Effector CD4-positive, alpha-beta T cell (primary cell): ENCODE measurements at places on chromosomes 16 and 17.

DNA sequence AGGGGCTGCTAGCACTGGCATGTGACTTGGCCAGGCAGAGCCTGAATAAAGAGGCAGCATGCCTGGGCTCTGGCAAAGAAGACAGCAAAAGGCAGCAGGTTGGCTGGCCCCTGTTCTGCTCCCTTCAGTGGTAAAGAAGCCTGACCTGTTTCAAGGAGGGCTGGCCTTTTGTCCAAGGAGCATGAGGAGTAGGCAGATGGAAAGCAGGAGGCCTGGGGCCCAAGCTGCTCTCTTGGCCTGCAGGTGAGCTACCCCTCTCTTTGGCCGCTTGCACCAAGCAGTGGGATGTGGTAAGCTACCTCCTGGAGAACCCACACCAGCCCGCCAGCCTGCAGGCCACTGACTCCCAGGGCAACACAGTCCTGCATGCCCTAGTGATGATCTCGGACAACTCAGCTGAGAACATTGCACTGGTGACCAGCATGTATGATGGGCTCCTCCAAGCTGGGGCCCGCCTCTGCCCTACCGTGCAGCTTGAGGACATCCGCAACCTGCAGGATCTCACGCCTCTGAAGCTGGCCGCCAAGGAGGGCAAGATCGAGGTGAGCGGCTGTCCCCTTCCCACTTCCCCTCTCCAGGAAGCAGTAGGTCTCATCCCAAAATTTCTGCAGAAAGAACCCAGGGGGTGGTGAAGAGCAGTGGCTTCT lies 8.0 kb downstream of the TRPV2 start:
- no peak for DNase-seq

GRCh38 chr17:51200295-51200694 lies 34.1 kb downstream of the NME2 start:
- DNase-seq, result no peak

DNA sequence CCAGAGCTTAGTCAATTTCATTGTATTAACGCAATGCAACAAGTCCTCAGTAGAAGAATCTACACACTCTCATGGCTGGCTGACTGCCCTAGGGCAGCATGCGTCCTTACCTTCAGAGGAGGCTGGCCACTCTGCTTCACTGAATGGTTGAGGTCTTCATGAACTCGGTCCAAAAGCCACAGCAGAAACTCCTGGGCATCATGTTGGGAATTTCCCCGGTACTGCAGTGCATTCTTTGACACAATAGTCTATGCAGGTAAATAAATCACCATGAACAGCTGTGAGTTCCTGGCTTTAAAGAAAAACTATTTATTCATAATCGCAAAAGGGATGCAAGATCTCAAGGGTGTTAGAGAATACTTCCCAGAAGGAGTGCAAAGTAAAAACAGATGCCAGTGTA lies 41.3 kb downstream of the USP31 start:
- no peak for DNase-seq

GRCh38 chr17:57481910-57482391 lies 225.6 kb downstream of the MSI2 start:
- no peak for DNase-seq

DNA sequence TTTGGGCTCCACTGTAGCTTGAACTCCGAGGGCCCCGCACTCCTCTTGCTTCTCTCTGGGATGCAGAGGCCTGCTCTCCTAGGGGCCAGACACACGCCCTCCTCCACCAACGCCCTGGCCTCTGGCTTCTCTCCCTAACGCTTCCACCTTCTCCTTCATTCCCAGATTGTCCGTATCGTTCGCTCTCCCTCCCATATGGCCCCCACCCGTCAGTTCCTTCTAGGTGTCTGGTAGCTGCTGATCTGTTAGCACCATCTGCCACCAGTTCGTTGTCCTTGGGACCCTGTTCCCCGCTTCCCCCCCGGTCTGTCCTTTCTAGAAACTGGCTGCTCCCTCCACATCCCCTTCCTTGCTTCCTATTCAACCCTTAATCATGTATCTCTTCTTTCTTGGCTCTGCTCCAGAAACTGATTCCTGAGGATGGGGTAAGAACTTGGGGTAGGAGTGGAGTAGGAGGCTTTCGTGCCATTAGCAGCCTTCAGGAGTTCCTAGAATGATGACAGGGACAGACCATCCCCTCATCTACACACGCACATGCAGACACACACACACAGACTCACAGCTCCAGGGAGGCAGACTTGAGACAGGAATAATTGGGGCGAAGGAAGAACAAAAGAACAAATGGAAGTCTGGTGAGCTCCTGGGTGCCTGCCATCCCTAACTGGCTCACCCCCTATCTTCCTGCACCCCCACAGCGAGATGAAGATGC lies 4.3 kb downstream of the ATP1B2 start:
- DNase-seq, result no peak

DNA sequence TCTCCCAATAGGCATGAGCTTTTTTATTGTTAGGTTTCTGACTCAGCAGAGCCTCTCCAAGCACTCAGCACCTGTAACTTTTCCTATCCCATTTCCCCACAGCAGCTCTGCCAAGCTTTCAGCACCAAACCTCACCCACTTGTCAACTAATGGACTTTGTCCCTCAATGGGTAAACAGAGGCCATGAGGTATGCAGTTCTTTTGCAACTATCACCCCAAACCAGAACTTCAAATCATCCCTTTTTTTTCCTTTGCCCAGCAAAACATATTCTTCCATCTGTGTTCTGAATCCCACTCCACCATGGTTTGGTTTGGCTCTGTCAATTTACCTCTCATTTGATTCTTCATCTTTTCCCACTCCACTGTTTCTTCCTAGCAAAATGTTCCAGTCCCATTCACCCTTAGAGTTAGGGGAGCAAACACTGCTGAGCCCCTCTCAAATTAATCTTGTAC lies 58.1 kb downstream of the TOX3 start:
- no peak for DNase-seq

DNA sequence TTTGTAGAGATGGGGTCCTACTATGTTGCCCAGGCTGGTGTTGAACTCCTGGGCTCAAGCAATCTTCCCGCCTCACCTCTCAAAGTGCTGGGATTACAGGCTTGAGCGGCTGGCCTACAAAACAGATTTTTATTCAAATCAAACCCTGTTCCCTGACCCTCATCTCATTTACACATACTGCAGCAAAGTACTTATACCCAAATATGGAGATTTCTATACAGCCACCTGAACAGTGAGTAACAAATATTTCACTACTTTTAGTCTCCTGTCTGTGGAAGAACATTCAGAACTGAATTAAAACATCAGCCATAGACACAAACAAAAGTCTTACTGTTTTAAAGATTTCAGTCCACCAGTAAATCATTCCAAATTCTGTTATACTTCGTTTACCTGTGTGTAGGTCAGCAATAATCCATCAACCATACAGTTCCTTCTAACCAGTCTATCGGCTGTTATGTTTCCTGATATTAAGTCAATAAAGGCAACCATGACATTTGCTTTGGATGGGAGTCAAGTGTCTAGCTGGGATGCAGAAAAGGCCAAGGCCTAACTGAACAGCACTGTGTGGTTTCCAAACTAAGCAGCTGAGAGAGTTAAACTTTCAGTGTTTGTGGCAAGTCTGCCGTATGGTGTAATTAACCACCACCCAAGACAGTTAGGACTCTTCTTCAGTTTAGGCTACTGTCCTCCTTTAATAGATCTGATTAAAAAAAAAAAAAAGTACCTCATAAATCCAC lies 22.3 kb downstream of the ERN1 start:
- DNase-seq, result no peak

- DNase-seq, result no peak
These were observed 27.0 kb downstream of the CDIP1 start for GRCh38 chr16:4511441-4512082.

GRCh38 chr17:44324571-44325275 lies at the start of gene SLC25A39:
SLC25A39 (minus strand) TSS chr17:44324823; CDS start chr17:44323562, 1,261 bp downstream.
- DNase-seq, result peak; percentile 89

GRCh38 chr17:72090108-72090507 lies 30.7 kb upstream of the SOX9 start:
- no peak for DNase-seq

DNA sequence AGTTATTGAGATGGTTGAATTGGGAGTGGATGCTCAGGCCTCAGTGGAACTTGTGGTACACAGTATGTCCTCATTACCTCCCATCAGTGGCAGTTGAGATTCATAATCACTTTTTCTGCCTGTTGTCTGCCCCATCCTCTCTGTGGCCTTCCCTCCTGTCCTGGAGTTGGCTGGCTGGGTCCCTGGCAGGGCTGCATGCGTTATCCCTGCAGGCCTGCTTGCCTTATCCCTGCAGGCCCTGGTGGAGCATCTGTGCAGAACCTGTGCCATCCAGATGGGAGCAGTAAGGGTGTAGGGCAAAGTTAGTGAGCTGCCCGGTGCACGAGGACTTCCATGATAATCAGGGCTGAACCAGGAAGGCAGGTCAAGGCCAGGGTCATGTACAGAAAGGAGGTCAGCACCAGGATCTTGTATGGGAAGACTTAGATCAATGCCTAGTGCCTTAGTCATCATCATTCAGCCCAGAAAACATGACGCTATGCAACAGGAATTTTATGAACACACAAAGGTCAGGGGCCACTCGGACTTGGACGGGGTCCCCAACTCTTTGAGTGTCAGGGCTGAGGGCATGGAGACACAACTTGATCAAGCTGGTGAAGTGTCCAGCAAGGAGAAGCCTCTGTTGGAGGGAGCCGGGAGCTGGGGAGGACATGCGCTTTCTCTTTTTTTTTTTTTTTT lies 47.2 kb downstream of the ABCC1 start:
- DNase-seq, result no peak

DNA sequence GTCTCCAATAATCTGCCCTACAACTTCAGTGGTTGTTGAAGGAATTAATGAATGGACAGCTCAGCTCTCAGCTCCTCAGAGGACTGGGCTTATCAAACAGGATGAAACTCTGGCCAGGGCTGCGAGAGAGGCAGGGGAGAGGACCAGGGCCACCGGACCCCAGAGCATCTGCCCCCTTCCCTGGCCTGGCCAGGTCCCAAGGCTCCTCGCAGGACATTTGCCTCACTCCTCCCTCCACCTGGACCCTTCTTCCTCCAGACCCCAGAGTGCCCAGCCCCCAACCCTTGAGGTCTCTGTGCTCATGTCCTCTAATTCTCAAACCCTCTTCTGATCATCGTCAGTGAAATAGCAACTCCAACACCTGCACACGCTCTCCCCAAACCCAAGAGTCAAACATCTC lies 3.7 kb downstream of the CD300C start:
- no peak for DNase-seq

DNA sequence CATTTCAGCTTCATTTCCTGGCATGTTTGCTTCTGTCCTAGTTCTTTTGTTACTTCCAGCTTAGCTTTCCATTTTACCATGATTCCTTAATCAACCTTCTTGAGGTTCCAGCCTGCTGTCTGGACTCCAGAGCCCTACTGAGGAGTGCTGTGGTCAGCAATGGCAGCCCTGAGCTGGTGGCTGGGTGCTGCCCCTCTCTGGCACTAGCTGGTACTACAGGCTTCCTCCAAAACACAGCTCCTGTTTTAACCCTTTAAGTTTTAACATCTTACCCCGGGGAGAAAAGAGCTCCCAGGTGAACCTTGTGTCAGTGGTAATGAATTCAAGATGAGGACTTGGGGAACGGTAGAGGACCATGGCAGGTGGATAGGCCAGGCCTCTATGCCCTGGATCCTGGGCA lies 395.5 kb downstream of the TMEM114 start:
- DNase-seq, result no peak

GRCh38 chr16:28984619-28985135 lies at the start of gene LAT:
LAT (plus strand) TSS chr16:28985052; CDS start chr16:28985418, 366 bp downstream.
- peak; percentile 74 for DNase-seq

DNA sequence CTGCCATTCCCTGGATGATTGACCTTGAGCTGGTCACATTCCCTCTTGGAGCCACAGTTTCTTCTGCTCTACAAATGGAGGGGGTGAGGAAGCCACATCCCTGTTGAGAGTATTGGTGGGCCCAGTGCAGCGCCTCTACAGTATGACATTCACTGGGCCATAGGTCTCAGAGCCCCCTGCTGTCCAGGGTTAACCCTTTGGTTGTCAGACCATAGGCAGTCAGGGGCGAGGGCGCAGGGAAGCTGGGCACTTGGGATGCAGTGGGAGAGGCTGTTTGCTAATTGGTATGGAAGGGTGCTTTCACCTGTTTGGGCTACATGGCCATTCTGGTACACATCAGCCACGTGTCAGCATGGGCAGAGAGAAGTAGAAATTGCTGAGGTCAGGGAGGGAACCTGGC lies 27.3 kb upstream of the WFDC1 start:
- DNase-seq, result no peak

GRCh38 chr17:78822552-78822951 lies 18.1 kb downstream of the USP36 start:
- no peak for DNase-seq

GRCh38 chr16:85892760-85893159 lies 6.2 kb upstream of the IRF8 start:
- DNase-seq, result no peak

DNA sequence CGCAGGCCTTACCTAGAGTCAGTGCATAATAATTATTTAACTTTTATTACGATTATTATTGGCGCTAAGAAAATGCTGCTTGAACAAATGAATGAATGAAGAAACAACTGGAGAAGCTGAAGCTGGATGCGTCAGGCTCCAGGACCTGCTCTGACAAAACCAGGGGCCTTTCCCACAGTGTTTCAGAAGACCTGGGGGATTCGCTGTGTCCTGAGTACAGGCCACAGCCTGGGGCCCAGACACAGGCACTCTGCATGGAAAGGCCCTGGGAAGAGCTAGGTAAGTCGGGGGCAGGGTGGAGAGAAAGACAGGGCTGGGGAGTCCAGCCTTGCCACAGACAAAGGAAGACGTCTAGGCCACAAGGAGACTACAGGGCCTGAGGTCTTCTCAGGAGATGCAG lies 226.1 kb downstream of the ZNF423 start:
- DNase-seq, result no peak

GRCh38 chr16:81713796-81714195 lies 65.3 kb upstream of the PLCG2 start:
- no peak for DNase-seq

DNA sequence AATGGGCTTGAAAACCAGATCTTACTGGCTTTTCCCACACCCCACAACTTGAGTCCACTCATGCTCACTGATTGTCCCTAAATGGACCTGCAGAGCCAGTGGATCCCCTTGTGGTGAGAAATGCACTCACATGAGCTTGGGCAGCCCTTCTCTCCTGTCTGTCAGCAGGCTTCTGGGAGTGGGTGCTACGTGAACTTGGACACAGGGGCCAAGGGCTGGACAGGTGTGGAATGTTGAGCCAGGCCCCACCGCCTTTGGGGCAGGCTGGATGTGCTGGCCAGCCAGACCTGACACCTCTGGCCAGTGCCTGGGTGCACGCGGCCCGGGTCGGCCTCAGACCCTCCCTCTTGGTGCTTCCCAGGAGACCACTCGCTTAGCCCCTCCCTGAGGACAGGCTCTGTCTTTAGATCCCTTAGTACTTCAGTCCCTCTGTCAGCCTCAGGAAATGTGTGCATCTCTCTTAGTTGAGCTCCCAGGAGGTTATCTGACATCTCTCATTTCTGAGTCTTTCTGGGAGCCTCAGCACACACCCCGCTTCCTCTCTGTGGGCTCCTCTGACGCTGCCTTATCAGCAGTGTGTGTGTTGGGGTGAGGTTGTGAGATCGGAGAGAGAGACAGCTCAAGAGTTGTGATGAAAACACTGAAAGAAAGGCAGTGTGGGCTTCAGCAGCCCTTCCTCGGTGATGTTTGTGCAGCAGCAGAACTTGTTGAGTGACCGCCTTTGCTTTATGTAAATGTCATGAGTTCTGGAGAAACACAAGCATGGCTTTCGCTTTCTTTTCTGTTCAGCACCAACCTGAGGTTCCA lies 117.0 kb downstream of the RAB11FIP4 start:
- DNase-seq, result peak; percentile 60

GRCh38 chr16:54067322-54068065 lies 219.1 kb downstream of the IRX3 start:
- DNase-seq, result no peak

GRCh38 chr16:88084881-88085280 lies 133.6 kb downstream of the BANP start:
- DNase-seq, result no peak
